ENCODE measurements at places on chromosomes 5 and 9. TPM values are rescaled to one million over a fixed set of nuclear protein-coding genes. Genes with fewer than 3 reads are reported as not detected.

Gene PCAT7
- total RNA-seq = 1.3 TPM

Gene ZNF300
- not detected for total RNA-seq

Gene SERF1B
- total RNA-seq = 40.7 TPM

Gene RAPGEF6
- total RNA-seq = 6.1 TPM

DNA sequence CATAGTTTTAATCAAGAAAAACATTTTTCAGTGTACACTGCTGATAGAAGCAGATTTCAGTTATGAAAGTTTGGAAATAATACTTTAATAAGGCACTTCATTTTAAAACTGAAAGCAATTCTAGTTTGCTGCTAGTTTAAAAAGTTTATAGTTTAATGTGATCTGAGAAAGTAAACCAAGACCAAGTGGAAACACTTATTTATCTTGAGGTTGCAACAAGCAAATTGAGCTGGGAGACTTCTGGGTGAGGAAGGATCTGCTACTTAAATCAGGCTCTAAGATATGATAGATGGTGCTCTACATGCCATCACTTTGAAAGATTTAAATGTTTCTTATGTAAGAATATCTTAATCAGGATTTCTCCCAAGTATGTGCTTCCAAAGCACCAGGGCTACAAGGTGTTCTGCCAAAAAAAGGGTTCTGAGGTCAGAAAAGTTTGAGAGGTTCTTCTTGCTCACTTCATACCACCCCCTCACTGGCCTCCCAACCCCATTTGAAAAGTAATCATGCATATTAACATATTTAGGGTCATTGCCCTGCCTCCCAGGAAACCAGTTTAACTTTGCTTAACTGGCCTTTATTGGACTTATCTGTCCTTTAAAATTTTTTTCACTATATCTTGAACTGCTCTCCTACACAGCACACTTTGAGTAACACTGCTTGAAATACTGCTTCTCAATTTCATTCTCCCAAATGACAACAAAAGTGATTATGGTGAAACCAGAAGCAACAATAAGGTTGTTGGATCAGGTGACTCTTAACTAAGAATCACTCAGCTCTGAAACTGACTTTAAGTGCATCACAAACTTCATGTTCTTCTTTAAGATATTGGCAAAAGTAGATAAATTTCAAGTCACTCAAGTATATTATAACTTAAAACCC is 15.5 kb downstream of the SLC44A1 start:
- DNase-seq = no peak

DNA sequence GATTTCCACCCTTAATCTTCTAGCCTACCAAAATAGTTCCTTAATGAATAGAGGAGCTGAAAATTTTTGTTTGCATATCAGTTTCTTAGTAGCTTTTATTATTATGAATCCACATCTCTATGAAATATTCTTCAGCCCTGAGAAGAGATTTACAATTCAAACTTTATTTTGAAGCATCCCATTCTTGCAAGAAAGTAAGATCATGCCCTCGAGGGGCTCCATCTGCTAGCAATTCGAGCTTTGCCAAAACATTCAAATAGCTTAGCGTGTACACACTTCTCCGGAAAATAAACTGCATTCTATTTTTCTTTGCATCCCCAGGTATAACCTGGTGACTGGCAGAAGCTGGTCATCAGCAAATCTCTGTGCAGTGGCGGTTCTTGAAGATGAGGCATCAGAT is 370.7 kb downstream of the MTRR start:
- DNase-seq = no peak

- peak; percentile 77 for DNase-seq
These were observed 33.6 kb upstream of the NFIB start for GRCh38 chr9:14347406-14348122.

DNA sequence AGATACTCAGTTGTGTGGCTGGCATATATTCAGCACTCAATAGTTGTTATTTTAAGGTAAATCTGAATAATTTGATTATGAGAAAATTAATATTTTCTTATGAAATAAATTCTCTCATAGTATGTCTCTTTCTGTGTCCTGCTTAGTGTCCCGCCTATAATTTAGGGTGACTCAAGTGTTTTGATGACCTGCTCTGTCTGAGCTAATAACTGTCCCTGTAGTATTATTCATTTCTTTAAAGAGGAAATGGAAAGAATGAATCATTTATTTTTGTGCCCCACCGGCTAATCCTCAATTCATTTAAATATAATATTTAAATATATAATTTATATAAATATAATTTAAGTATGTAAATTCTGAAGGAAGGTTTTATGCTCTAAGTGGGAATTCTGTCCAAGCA is 4.1 kb downstream of the SLC1A1 start:
- DNase-seq = no peak

DNA sequence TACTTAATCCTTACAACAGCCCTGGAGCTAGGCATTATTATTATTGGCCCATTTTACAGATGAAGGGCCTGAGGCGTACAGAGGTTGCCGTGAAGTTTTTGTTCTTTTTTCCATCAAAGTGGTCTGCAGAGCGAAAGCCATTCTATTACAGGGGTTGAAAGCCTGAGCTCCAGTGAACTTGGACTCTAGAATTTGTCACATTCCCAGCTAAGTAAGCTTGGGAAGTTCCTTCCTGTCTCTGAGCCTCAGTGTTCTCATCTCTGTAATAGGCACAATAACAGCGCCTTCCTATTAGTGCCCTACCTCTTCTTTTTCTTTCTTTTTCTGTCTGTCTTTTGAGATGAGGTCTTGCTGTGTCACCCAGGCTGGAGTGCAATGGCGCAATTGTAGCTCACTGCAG is 44.2 kb upstream of the NKX2-5 start:
- no peak for DNase-seq

GRCh38 chr9:134371731-134372130 is 45.5 kb downstream of the RXRA start:
- no peak for DNase-seq

DNA sequence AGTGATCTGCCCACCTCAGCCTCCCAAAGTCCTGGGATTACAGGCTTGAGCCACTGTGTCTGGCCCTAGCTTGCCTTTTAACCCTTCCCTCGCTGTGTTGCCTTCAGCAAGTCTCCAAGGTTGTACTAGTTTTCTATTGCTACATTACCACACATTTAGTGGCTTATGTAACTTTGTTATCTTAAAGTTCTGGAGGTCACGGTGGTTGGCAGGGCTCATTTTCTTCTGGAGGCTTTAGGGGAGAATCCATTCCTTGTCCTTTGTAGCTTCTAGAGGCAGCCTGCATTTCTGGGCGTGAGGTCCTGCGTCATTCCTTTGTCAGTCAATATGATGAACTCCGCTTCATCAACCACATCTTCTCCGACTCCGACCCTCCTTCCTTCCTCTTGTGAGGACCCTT is 2.9 kb upstream of the PRRC2B start:
- DNase-seq = no peak

GRCh38 chr9:125436613-125437443 is 175.2 kb downstream of the GAPVD1 start:
- DNase-seq = peak; percentile 39

- peak; percentile 78 for DNase-seq
These were observed 70.8 kb downstream of the PSMB7 start for GRCh38 chr9:124344291-124345050.

GRCh38 chr5:141121563-141121962 is at the start of gene PCDHB4:
PCDHB4 (plus strand) TSS chr5:141121818; CDS start chr5:141121999, 181 bp downstream.
- DNase-seq = peak; percentile 57

- no peak for DNase-seq
These were observed 461.4 kb upstream of the ST8SIA4 start for GRCh38 chr5:101364469-101364868.

- DNase-seq = no peak
These were observed 408.6 kb upstream of the IRX4 start for GRCh38 chr5:2291146-2291840.

- no peak for DNase-seq
These were observed 26.3 kb downstream of the MSX2 start for GRCh38 chr5:174750711-174751110.

GRCh38 chr5:21711866-21712758 is 1141.0 kb downstream of the CDH12 start:
- DNase-seq = no peak

DNA sequence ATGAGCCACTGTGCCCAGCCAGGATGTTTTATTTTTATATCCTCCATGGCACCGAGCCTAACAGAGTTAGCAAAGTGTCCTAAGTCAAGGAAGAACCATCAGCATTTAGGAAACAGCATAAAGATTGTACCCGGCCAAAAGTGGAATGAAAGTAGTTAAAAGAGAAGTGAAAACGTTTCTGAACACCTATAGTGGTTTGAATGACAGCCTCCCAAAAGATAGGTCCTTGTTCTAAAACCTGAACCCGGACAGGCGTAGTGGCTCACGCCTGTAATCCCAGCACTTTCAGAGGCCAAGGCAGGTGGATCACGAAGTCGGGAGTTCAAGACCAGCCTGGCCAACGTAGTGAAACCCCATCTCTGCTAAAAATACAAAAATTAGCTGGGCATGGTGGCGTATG is 37.4 kb downstream of the ZFAND5 start:
- DNase-seq = no peak

DNA sequence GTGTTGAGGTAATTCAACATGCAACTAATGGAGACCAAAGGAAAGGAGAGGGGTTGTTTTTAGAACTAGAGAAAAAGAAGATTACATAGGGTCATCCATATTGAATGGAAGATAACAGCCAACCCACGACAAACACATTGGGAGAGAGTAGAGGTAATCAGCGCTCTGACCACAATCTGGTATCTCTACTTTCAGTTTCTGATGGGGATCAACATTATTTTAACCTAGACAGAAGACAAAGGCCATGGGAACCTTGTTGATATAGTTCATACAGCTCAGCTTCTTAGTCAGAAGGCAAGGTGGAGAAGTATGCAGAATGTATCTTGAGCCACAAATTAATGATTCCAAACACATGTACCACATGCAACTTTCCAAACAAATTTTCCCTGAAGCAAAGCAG is 537.1 kb upstream of the ST8SIA4 start:
- no peak for DNase-seq

DNA sequence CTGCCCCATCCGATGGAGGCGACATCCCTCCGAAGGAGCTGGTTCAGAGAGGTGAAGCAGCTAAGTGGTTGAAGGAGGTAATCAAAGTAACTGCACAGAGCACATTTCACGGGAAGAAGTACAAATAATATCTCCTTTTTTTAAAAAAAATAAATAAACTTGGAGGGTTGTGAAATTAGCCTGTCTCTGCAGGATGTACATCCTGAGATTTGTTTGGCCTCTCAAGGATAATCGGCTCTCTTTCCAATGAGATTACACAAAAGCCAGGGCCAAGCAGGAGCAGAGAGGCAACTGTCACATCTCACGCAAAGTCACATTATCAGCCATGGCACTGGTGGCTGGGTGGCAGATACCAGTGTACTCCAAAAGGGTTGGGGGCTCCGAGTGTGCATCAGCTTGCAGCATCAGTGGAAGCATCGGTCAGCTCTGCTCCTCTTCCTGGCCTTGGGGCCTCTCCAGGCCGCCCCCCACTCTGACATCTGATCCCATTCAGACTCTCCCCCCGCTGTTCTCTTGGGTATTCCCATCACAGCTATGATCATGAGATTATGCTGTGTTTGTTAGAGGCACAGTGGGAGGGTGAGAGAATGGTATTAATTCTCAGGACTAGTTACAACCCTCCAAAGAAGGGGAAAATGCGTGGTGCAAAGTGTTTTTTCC is 109.9 kb downstream of the UGCG start:
- no peak for DNase-seq

DNA sequence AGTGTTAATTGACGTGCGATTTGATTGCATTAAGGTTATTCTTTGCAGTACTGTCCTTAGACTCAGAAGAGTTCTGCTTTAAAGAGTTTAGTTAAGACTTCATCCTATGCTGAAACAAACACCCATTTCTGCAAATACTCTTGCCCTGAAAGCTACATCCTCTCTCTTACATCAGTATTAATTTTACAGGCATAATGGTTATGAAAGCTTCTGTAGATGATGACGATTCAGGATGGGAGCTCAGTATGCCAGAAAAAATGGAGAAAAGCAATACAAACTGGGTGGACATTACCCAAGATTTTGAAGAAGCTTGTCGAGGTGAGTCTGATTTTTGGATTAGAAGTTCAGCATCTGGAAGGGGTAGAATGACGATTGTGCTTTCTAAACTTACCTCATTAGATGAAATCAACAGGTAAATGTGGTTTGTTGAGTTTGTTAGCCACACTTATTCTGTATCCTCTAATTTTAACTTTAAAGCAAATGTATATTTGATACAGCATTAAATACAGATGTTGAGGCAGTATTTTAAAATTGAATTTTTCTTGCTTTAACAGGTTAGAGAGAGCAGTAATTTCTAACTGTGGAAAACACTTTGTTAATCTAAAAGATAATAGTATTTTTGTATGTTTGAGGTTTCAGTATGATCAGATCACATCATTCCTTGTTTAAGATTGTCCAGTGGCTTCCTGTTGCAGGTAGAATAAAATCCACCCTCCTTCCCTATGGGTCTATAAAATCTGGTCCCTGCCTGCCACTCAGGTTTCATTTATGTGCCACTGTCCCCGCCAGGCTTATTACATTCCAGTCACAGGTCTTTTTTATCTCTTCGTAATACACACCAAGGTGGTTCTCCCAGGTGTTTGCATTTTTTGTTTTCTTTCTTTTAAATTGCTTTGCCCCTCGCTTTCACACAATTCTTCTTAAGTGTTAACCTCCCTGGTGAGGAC is 1.3 kb downstream of the NAA35 start:
- no peak for DNase-seq

- DNase-seq = peak; percentile 46
These were observed 17.8 kb downstream of the SLC38A9 start for GRCh38 chr5:55694152-55694830.

- DNase-seq = peak; percentile 58
These were observed 21.3 kb downstream of the TRMO start for GRCh38 chr9:97900738-97901565.

DNA sequence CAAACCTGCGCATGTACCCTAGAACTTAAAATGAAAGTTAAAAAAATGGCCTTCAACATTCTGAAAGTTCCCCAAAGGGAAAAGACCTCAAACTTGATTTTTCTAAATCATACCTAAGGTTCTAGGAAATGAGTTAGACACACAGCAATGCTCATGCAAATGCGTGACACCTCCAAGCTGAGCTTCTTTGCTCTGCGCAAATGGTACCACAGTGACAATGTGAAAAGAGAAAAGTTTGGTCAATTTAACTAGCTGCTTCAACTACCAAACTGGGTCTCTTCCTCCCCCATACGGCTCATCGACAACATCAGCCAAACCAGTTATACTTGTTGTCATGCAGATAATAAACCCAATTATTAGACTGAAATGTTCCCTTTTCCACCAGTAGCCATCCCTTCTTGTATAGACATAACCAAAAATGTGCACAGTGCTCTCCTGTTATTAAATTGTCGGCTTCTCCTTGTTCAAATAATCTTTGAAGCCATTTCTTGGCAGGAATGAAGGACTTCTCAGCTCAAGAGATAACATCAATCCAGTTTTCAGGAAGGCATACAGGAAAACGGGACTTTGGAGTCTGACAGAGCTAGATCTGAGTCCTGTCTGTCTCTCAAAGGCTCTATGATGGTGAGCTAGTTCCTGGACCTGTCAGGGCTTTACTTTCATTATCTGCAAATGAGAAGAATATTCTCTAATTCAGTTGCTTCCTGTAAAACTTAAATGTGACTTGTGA is 185.6 kb upstream of the NR3C1 start:
- no peak for DNase-seq

DNA sequence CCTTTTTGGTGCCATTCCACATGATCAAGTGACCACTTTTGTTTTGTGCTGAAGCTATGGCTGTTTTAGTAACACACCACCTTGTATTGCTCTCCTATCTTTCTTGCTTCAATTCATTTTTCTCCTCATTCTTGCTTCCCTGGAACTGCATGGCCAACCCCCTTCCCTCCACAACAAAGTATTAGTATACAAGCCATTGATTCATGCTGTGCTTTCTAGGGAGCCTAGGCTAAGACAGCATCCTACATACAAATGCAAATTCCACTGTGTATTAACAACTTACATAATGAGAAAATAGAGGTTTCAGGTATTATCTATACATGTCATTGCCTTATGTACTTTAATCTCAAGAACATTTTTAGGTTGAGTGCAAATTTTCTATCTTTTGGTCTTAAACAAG is 141.1 kb downstream of the EFNA5 start:
- DNase-seq = peak; percentile 6
